ENCODE measurements at places on chromosomes 13 and 19. TPM values are rescaled to one million over a fixed set of nuclear protein-coding genes. Genes with fewer than 3 reads are reported as not detected.

ZNF554 gene
- polyA plus RNA-seq: 3.1 TPM

ACP5 gene
- not detected for polyA plus RNA-seq

COL4A2 gene
- polyA plus RNA-seq: 57.6 TPM

DAND5 gene
- polyA plus RNA-seq: not detected

DENND1C gene
- not detected for polyA plus RNA-seq

All from Purkinje cell (primary cell).